Stimulated activated CD8-positive, alpha-beta memory T cell treated with anti-CD3 and anti-CD28 coated beads, Interleukin-7, amount 100 ng/mL, for 48 hours (primary cell): ENCODE measurements at places on chromosomes 11 and 22.

GRCh38 chr22:30210235-30210909 is 36.2 kb downstream of the LIF start:
- no peak for DNase-seq

DNA sequence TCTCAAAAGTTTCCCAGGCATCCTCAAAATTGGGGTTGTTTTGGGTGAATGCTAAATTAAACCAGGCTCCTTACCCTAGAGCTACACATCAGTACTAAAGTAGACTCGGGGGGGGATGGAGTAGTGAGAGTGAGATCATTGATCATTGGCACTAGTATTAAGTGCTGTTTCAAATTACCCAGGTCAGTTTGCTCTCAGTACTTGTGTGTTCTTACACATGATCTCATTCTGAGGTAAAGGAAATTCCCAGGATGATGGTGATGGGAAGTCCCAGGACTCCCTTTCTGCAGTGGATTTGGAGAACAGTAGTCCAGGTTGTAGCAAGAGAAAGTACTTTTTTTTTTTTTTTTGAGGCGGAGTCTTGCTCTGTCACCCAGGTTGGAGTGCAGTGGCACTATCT is 12.5 kb downstream of the RBM4 start:
- DNase-seq, result no peak

GRCh38 chr11:27557226-27557625 is 50.7 kb upstream of the LIN7C start:
- no peak for DNase-seq

- no peak for DNase-seq
These were observed 252.7 kb downstream of the CASP12 start for GRCh38 chr11:104645261-104646222.

GRCh38 chr22:50303848-50304527 is 3.5 kb downstream of the PLXNB2 start:
- DNase-seq, result no peak

- DNase-seq, result no peak
These were observed 3.4 kb downstream of the EMID1 start for GRCh38 chr22:29208879-29209623.

DNA sequence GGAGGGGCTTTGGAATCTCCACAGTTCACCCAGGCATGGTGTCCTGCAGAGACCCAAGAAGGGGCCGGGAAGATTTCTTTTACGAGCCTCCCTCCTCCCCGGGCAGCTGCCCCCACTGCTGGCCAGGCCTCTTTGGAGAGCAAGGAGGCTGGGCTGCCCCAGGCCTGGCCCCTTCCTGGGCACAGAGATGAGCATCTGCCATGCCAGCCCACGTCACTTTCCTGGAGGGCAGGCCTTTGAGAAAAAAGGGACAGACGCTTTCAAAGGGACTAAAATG is 60.5 kb upstream of the FGF3 start:
- no peak for DNase-seq

DNA sequence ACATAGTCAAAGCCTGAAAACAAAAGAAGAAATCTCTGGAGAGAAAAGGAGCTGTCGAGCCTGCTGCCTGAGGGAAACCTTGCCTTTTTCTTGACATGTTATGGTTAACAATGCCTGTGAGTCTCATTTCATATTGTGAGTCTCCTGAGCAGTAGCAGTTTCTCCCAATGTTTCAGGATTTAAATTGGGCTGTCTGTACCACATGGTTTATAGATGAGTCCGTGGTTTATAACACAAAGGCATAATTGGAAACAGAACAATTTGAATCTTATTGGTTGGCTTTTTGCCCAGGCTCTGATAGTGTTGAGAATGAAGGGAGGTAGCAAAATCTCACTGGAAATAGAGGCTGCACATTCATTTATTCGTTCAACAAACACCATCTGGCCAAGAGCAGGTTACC is 540.9 kb downstream of the RAB38 start:
- no peak for DNase-seq

- DNase-seq, result no peak
These were observed 163.9 kb downstream of the HIPK3 start for GRCh38 chr11:33420959-33421566.

GRCh38 chr11:59558270-59558643 is 46.9 kb downstream of the OR4D9 start:
- no peak for DNase-seq

- no peak for DNase-seq
These were observed 94.5 kb downstream of the ME3 start for GRCh38 chr11:86577644-86578636.

DNA sequence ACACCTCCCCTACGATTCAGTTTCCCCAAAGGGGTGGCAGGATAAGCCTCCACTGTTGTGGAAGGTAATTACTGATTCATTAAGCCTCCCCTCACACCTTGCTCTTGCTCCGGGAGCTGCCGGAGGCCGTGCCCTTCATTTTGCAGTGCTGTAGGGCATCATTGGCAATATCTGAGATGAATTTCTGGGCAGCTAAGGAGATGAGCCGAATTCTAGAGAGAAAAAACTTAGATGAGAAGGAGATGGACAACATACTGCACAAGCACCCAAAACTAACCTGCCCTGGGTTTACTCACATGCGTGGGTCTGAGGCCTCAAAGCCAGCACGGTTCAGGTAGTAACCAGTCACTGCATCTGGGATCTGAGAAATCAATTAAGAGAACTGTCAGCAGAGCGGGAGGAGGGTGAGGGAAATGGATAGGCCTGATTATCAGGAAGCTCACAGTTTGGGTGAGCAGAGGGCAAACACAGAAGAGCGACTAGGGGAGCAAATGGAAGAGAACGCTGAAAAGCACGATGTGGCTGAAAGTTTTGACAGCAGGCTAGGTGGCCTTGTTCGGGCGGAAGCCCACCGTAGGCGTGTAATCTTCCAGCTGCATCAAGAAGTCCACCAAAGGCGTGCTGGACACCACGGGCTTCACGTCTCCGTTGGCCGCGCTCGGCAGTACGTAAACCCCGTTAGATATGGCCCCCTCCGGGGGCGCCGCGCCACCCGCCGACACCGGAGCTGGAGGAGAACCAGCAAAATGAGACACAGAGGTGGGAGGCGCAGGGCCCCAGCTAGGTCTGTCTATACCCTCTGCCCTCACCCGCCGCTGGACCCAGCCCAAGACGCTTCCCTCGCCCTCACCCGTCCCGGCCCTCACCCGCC is 689 bp downstream of the TAF10 start:
- no peak for DNase-seq

DNA sequence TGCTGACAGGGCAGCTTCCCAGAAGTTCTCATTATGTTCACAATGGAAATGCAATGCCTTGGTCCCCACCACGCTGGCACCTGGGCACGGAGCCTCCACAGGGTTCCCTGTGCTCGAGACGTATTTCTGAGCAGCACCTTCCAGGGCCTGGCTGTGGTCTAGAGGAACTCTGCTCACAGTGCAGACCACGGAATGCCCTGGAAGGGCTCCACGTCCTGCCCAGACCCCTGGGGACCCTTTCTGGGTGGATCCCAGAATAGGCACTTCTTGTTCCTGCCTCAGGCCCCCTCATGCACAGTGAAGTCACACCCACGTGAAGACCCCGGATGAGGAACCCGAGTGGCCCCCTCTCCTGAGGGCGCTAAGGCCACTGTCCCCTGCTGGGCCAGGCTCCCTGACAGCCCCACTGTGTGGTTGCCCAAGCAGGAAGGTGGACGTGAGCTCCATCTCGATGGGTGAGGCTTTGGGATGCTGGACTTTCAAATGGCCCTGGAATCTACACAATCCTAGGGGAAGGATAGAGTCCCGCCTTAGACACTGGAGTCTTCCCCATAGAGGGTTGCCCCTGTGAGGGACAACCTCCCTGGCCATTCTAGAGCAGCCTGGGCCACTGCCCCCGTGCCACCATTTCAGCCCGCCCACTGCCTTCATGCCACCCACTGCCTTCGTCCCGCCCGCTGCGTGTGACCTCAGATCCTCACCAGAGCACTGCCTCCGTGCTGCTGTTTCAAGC is 1106.8 kb downstream of the BRD1 start:
- no peak for DNase-seq

DNA sequence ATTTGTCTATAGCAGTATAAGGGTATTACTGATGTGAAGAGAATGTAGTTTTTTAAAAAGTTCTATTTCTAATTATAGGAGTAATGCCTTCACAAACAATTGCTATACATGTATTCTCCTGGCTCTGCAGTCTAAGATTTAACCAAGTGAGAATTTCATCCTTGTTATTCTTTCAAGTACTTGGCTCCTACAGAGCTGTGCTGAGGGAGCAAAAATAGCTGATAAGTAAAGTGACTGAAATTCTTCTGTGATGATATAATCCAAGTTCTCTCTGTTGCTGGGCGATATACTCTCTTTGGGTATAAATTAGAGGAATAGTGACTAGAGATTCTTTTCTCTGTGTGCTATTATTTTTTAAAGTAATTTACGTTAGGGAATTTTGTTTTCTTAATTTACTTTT is 68.0 kb downstream of the PGR start:
- no peak for DNase-seq

DNA sequence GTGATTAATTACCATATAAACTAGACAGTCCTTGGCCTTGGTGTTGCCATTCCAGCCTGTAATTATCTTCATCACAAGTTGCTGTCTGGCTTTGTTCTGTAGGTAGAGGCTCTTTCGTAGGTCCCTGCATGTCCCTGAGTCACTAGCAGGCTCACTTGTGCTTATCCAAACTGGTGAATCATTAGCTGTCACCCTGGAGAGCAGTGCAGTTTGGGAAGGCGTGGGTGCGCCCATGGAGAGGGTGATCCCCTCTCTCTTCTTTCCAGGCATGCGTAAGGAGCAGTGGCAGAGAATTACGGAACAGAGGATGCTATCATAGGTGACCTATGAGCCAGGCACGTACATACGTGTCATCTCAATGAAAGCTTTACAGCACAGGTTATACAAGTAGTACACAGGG is 11.0 kb upstream of the EHF start:
- DNase-seq, result no peak

GRCh38 chr11:121829159-121829643 is 286.8 kb downstream of the BLID start:
- DNase-seq, result no peak

DNA sequence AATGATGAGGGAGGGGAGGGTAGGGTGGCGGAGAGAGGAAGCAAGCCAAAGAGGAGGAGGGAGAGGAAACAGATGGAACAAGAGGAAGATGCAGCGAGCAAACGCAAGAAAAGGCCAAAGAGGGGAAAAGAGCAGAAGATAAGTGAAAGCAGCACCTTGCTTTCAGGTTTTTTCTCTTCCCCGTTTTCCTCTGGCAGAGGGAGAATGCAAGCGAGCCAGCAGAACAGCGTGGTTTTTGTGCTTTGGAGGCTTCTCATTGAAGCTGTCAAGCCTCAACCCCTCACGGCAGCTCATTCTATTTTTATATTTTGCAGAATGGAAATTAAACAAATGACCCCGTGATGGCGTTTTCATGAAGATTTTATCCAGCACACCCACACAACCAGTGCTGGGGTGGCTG is 67.1 kb upstream of the GRAMD1B start:
- DNase-seq, result no peak

GRCh38 chr22:38831166-38831945 is 12.5 kb downstream of the NPTXR start:
- no peak for DNase-seq

- no peak for DNase-seq
These were observed 18.1 kb downstream of the SMARCB1 start for GRCh38 chr22:23804781-23805291.

- no peak for DNase-seq
These were observed 555.3 kb downstream of the MIAT start for GRCh38 chr22:27212617-27213177.

DNA sequence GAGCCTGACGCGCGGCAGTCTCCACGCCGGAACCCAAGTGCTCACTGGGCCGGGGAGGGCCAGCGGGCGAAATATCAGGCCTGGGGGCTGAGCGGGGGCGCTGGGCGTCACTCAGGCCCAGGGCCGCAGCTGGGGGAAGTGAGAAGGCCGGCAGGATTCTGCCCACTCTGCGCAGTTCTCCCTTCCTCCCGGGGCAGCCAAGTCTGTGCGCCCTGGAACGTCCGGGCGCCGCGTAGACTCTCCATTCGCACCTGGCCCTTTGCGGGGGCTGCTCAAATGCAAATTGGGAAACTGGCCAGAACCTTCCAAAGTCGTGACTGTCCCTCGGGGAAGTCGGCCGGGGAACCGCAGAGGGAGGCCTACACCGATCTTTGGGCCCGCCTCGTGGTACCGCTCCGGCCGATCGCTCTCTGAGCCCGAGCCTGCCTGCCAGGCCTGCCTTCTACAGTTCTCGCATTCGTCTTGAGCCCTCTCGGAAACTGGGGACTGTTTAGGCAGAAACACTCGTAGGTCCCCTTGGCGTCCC is 2.2 kb upstream of the SLC6A5 start:
- DNase-seq, result no peak

DNA sequence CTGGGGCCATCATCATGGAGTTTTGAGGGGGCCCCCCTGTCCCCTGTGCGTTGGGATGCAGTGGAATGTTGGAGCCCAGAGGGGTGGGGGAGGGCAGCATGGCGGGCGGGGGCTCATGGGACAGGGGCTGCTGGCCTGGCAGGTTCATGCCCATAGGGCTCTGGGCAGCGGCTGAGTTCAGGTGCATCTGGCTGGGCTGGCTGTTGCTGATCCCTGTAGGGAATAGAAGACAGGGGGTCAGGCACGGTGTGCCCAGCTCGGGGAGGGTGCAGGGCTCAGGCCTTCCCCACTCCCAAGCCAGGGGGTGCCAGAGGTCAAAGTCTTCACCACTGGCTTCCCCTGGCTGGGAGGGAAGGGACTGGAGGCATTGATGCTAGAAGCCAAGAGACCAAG is 15.6 kb downstream of the CXCR5 start:
- DNase-seq, result no peak

GRCh38 chr11:123478352-123478987 is 48.4 kb downstream of the GRAMD1B start:
- no peak for DNase-seq

- no peak for DNase-seq
These were observed 19.6 kb downstream of the KCTD21 start for GRCh38 chr11:78168539-78169477.

DNA sequence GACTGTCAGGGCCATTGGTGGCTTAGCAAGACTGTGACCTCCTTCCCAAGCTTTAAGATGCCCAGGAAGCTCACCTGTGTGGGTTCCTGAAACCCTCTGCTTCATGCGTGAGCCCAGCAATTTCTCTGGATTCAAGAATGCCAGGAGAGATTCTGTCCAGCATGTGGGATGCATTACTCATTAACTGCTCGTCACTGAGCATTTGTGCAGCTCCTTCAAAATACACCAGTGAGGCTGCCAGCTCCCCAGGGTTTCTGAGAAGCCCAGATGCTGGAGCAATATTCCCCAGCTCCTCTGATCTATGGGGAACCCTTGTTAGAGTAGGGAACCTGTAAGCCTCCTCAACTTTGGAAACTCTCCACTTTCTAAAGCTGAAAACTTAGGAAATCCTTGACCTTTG is 126.5 kb downstream of the CHST1 start:
- no peak for DNase-seq

- no peak for DNase-seq
These were observed 28.4 kb downstream of the SHANK3 start for GRCh38 chr22:50701076-50701419.

GRCh38 chr11:2374456-2375201 is 2.5 kb upstream of the CD81 start:
- DNase-seq, result no peak
